H7 (cell line): ENCODE measurements at places on chromosomes 6 and 20. TPM values are rescaled to one million over a fixed set of nuclear protein-coding genes. Genes with fewer than 3 reads are reported as not detected.

The SLC18B1 gene
- 15.8 and 17.5 TPM in 2 replicates for total RNA-seq

The HLA-DMB gene
- 0.17 and 0.55 TPM in 2 replicates for total RNA-seq

The FAM209B gene
- total RNA-seq = 0.33 and 0.59 TPM in 2 replicates

The NRSN1 gene
- total RNA-seq = not detected in 2 replicates

The LY6G6F gene
- total RNA-seq = not detected in 2 replicates

The GUCA1A gene
- total RNA-seq = 13.2 and 20.8 TPM in 2 replicates

The VSTM2L gene
- 2.7 and 5.8 TPM in 2 replicates for total RNA-seq

The RAET1E gene
- not detected in 2 replicates for total RNA-seq

The CDSN gene
- not detected in 2 replicates for total RNA-seq

The ERVFRD-1 gene
- total RNA-seq = not detected in 2 replicates

The SLC17A3 gene
- not detected in 2 replicates for total RNA-seq

The DNAH8 gene
- total RNA-seq = 0.03 TPM in 1 of 2 replicates, not detected in the other

The IMPG1 gene
- not detected in 2 replicates for total RNA-seq

The C20orf141 gene
- total RNA-seq = not detected in 2 replicates

The CD40 gene
- total RNA-seq = 8.2 and 8.8 TPM in 2 replicates
